ENCODE measurements at places on chromosomes 2 and 18.

GRCh38 chr2:216692636-216693413 lies 2.5 kb downstream of the IGFBP5 start:
- peak; percentile 79 for DNase-seq

DNA sequence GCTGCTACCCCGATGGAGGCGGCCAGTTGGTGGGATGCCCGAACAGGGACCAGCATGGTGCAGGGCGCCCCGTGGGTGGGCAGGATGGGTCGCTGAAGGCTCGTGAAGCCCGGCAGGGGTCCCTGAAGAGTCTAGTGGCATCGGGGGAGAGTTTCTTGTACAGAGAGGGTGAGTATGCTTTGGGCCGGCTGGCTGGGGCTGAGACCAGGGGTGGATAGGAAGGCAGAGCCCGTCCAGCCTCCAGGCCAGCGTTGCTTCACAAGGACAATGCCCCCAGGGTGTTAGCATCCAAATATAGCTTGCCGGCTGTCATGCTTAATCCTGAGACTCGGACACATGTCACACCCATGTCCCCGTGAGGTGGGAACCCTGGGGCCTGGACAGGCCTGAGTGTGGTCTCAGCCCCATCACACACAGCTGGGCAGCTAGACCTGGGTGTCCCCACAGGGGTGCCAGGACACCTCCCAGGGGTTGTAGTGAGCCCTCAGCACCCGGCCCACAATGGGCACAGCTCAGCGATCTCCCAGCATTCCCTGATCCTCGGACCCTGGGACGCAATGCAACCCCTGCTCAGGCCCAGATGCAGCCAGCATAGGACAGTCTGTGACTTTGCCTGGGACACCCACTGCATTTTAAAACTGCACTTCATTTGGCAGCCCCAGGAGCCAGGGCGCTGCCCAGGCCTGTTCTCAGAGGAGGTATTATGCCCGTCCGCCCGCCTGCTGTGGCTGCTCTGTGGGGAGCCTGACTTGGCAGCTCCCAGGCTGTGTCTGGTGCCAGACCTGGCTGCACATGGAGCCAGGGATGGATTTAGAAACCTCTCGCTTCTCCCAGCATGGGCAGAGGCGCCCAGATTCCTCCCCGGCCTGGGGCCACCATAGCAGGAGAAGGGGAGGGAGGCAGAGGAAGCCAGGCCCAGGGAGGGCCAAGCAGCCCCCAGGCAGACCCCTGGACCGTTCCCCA lies 36.4 kb downstream of the RAMP1 start:
- no peak for DNase-seq

- DNase-seq = peak; percentile 61
Measured at GRCh38 chr2:136118819-136119716, 1.1 kb upstream of the CXCR4 start.

- DNase-seq = peak; percentile 33
Measured at GRCh38 chr2:96680561-96681141, 38.1 kb downstream of the FER1L5 start.

GRCh38 chr2:233474308-233475160 lies 92.0 kb downstream of the USP40 start:
- DNase-seq = peak; percentile 14

DNA sequence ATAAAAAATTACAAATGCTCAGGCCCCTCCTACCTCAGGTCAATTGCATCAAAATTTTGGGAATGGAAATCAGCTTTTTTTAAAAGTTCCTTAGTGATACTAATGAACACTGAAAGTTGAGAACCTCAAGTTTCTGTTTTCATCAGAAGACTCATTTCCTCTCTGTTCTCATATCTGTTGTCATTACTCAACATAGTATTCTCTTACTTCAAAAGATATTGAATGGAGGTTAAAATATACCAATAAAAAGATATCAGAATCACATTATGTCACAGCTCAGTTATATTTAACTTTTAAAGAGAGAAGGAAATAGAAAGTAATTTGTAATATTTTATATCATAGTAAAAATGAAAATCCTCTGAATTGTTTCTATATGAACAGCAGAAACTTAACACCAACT lies 959.4 kb upstream of the LRRTM1 start:
- DNase-seq = no peak

DNA sequence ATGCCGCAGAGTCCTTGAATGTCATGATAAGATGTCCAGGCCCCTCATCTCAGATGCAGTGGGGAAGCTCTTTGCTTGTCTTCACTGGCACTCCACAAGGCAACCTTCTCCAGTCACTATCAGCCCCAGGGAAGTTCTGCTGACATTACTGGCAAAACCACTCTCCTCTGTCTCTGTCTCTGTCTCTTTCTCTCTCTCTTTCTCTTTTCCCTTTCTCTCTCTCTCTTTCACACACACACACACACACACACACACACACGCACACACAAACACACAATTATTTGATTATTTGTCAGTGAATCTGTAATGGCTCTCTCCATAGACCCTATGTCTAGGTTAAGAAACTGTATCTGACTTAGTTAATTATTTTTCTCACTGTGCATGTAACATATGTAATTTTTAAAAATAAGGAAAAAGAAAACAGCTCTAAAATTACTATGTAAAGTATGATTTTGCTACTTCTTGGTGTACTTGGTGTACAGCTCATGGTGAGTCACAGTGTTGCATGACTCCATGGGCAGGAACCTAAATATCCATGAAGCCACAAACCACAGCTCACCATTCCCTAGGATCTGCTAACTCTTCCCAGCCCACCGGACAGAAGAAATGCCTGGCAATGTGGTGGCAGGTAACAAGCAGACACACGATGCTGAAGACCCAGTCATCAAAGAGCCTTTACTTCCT lies 594.9 kb upstream of the ID2 start:
- no peak for DNase-seq

DNA sequence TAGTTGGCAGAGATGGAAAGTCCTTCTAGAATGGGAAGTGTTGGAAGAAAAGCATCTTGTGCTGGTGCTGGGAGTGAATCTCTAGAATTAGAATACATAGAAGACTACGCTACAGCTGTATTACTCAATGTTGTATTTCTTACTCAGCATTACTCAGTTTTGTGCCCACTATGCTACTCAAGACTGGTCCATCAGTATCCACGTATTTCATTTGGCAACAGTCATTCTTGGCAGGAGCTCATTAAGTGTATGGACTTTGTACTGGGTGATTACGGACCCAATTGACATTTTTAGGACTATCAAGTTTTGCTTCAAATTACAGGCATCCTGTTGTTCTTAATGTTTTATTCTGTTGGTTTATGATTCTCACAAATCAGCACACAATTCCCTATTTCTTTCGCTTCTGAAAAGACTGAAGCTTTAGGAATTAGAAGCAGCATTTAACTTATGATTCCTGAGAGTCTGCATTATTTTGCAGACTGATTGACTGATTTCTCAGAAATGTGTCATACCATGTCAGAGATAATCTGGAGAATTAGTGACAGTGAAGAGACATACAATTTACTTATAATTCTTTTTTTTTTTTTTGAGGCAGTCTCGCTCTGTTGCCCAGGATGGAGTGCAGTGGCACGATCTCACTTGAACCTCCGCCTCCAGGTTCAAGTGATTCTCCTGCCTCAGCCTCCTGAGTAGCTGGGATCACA lies 136.9 kb downstream of the MYO3B start:
- DNase-seq = no peak

GRCh38 chr2:235737840-235738239 lies 244.0 kb downstream of the AGAP1 start:
- DNase-seq = no peak

GRCh38 chr2:98658816-98659490 lies 50.6 kb downstream of the UNC50 start:
- no peak for DNase-seq

GRCh38 chr2:234451852-234452625 lies 44.8 kb downstream of the ARL4C start:
- DNase-seq = no peak

GRCh38 chr2:237198164-237198855 lies 112.6 kb downstream of the COPS8 start:
- DNase-seq = no peak

DNA sequence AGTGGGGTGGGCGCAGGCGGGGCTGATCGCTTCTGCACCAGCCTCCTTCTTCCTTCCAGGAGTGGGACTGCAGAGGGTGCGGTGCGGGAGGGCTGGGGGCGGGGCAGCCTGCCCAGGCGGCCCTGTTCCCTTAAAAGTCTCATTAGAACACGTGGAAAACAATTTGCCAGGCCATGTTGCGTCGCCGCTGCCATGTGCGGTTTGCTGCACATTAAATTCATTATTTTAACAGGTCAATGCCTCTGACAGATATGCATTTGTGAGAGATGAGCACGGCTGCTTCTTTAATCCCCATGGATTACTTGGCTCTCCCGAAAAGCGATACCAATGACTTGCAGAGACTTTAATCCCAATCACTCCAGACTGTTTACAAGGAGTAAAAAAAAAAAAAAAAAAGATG lies 139.0 kb downstream of the CELF4 start:
- no peak for DNase-seq

GRCh38 chr2:181114021-181114420 lies 133.6 kb downstream of the UBE2E3 start:
- no peak for DNase-seq

DNA sequence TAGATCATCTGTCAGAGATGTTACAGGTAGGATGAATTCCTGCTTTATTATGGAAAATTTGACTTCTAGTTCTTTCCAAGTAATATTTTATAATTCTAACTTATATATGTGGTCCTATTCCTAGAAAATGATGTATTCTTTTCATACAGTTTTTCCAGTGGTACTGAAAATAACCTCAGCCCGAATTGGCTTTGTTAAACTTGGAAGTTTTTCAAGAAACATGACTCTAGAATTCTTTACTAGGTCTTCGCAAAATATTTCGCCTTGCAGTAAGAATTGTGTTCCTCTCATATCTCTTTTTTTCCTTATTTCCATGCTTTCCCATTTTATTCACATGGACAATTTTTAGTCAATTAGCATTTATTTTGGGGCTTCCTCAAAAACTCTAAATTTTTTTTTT lies 60.5 kb downstream of the BMPR2 start:
- DNase-seq = no peak

DNA sequence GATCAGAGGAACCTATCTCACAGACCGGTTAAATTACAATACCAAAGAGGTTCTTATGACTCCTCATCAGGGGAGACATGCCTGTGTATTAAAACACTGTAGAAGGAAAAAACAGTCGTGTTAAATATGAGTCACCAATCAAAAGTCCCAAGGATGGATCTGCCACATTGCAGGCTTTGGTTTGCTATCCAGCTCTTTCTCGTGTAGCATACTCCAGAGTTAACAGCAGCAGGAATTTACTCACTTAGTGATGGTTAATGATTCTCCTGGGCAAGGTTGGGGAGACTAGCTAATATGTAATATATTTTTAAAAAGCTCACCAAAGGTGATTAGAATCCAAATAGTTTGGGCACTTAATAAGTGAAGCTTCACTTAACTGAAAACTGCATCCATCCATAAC lies 109.7 kb downstream of the MBD5 start:
- no peak for DNase-seq

Data from colonic mucosa (tissue), 4 donors.